A549 treated with dexamethasone at 1 μM for 4 hours (cell line): ENCODE measurements at places on chromosomes 2 and 18. TPM values are rescaled to one million over a fixed set of nuclear protein-coding genes. Genes with fewer than 3 reads are reported as not detected.

INHBB gene
- 22.0 to 35.9 TPM (median 28.5 TPM) in 5 replicates for total RNA-seq

HAAO gene
- not detected in 5 replicates for total RNA-seq

NRP2 gene
- 79.1 to 143 TPM (median 133 TPM) in 5 replicates for total RNA-seq

COL5A2 gene
- 46.6 to 84.3 TPM (median 73.8 TPM) in 5 replicates for total RNA-seq

FLACC1 gene
- total RNA-seq = 0.20 to 0.64 TPM (median 0.22 TPM) in 4 of 5 replicates, not detected in the other

PRKD3 gene
- total RNA-seq = 9.5 to 17.0 TPM (median 14.7 TPM) in 5 replicates

DQX1 gene
- 0.07 to 0.15 TPM (median 0.08 TPM) in 3 of 5 replicates, not detected in the others for total RNA-seq

LRATD1 gene
- 0.06 to 0.11 TPM (median 0.09 TPM) in 5 replicates for total RNA-seq

ABI2 gene
- total RNA-seq = 44.1 to 73.8 TPM (median 67.5 TPM) in 5 replicates

MGAT4A gene
- total RNA-seq = 1.4 to 3.5 TPM (median 2.5 TPM) in 5 replicates

HOXD3 gene
- 0.14 to 0.21 TPM (median 0.18 TPM) in 3 of 5 replicates, not detected in the others for total RNA-seq

MZT2A gene
- 117 to 187 TPM (median 170 TPM) in 5 replicates for total RNA-seq

CDH7 gene
- total RNA-seq = 0.01 TPM in 1 of 5 replicates, not detected in the others

NR4A2 gene
- 1.6 to 2.9 TPM (median 2.1 TPM) in 5 replicates for total RNA-seq

UGGT1 gene
- 20.1 to 29.3 TPM (median 27.2 TPM) in 5 replicates for total RNA-seq

ALK gene
- 0.02 to 0.04 TPM in 2 of 5 replicates, not detected in the others for total RNA-seq

BIRC6 gene
- total RNA-seq = 26.6 to 36.3 TPM (median 31.3 TPM) in 5 replicates

PMAIP1 gene
- total RNA-seq = 13.7 to 16.2 TPM (median 15.4 TPM) in 5 replicates

RGPD4 gene
- 0.02 to 0.07 TPM (median 0.04 TPM) in 5 replicates for total RNA-seq

FAM237A gene
- total RNA-seq = not detected in 5 replicates

PLA2R1 gene
- 1.7 to 2.7 TPM (median 2.2 TPM) in 5 replicates for total RNA-seq

SNRNP27 gene
- total RNA-seq = 41.6 to 69.3 TPM (median 49.1 TPM) in 5 replicates

FMNL2 gene
- total RNA-seq = 28.8 to 42.1 TPM (median 39.0 TPM) in 5 replicates

ACTR1B gene
- 32.4 to 40.8 TPM (median 37.5 TPM) in 5 replicates for total RNA-seq

COBLL1 gene
- total RNA-seq = 4.5 to 6.9 TPM (median 6.0 TPM) in 5 replicates

TGFA gene
- total RNA-seq = 4.4 to 8.2 TPM (median 4.9 TPM) in 5 replicates

LHCGR gene
- total RNA-seq = not detected in 5 replicates

NT5DC4 gene
- total RNA-seq = 0.05 TPM in 1 of 5 replicates, not detected in the others

CFC1 gene
- total RNA-seq = 0.07 to 0.08 TPM in 2 of 5 replicates, not detected in the others

EVX2 gene
- total RNA-seq = not detected in 5 replicates

TUBB8B gene
- total RNA-seq = 0.12 TPM in 1 of 5 replicates, not detected in the others

ABCB11 gene
- total RNA-seq = 0.02 to 0.08 TPM (median 0.06 TPM) in 5 replicates

LRRC30 gene
- total RNA-seq = not detected in 5 replicates

ARHGAP15 gene
- total RNA-seq = 0.14 TPM in 1 of 5 replicates, not detected in the others

SLC19A3 gene
- 1.9 to 2.9 TPM (median 2.2 TPM) in 5 replicates for total RNA-seq
